Activated CD4-positive, alpha-beta T cell treated with anti-CD3 and anti-CD28 coated beads, Interleukin-2, amount 10 ng/mL, durations not matched to agents 7 days and 5 days (primary cell): ENCODE measurements at places on chromosomes 6 and 20. TPM values are rescaled to one million over a fixed set of nuclear protein-coding genes. Genes with fewer than 3 reads are reported as not detected.

The PRSS16 gene
- total RNA-seq, result 1.5 TPM

The PARD6B gene
- total RNA-seq, result 4.4 TPM

The DSE gene
- 4.2 TPM for total RNA-seq

The SLC22A16 gene
- not detected for total RNA-seq

The HTR1E gene
- total RNA-seq, result not detected

The GABBR1 gene
- 48.5 TPM for total RNA-seq

The ZC3H12D gene
- total RNA-seq, result 10.7 TPM

The FNDC11 gene
- total RNA-seq, result 0.15 TPM

The GJA10 gene
- total RNA-seq, result not detected

The DNMT3B gene
- 4.1 TPM for total RNA-seq

The RPL10A gene
- 1,499 TPM for total RNA-seq

The BYSL gene
- 29.3 TPM for total RNA-seq

The TINAG gene
- total RNA-seq, result not detected

GRCh38 chr6:52534966-52535390 lies 41.9 kb downstream of the TRAM2 start:
- DNase-seq, result peak; percentile 56

DNA sequence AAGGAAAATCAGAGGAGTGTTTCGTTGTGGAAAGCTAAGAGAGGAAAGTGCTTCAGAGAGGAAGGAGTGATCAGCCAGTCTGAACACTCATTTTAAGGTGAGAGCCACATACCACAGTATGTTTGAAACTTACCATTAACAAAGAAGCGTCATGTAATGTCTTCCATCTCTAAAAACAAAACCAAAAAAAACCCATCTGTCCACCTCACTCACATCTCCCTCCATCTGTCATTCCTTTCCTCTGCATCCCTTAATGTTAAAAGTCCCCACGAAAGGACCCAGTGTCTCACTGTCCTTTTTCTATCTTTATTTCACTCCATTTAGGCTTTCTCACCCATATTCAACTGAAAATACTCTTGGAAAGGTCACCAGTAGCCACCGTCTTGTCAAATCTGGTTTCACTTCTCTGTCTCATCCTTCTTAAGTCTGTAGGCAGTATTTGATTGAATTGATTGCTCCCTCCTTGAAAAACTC lies 59.4 kb upstream of the GNRH2 start:
- no peak for DNase-seq

GRCh38 chr6:40925341-40925740 lies 113.7 kb downstream of the UNC5CL start:
- DNase-seq, result no peak

DNA sequence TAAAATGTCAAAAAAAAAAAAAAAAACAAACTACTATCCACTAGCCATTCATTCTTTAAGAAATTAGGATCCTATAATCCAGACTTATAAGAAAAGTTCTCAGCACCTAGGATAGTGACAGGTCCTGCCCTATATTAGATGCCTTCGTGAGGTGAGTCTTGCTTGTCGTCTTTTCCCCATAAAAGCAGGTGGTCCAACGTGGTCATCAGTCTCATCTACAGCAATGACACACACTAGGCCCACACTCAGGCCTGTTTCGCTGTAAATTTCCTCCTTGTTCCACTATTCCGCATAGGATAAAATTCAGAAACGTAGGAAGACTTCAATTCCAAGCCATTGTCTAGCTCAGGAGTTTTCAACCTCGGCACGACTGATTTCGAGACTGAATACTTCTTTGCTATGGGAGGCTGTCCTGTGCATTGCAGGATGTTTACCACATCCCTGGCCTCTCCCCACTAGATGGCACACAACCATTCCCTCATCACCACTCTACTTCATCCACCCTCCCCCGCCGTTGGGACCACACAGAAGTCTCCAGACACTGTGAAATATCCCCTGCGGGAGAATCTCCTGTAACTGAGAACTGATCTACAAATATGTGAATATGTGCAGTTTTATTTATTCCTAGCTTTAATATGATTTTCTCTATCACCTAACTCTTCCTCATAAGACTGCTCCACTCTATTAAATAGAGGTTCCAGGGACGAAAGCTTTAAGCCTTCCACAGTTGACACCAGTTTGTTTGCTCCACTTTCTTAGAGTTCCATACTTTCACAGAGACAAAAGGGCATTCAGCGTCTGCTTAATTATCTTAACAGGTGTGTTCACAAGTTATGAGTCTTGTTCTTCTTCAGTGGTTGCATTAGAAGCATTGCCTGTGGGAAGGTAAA lies 346.3 kb downstream of the BMP2 start:
- DNase-seq, result no peak

DNA sequence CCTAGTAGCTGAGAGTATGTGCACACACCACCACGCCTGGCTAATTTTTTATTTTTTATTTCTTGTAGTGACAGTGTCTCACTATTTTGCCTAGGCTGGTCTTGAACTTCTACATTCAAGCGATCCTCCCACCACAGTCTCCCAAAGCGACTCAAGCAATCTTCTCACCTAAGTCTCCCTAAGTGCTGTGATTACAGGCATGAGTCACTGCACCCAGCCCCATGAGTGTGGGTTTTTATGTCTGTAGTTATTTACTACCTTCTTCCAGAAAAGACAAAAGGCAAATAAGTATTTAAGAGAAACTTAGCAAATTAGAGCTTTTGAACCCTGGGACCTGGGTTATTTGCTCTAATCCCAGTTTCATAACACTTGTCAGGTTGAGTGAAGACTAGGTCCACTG lies 92.3 kb upstream of the HCRTR2 start:
- no peak for DNase-seq

DNA sequence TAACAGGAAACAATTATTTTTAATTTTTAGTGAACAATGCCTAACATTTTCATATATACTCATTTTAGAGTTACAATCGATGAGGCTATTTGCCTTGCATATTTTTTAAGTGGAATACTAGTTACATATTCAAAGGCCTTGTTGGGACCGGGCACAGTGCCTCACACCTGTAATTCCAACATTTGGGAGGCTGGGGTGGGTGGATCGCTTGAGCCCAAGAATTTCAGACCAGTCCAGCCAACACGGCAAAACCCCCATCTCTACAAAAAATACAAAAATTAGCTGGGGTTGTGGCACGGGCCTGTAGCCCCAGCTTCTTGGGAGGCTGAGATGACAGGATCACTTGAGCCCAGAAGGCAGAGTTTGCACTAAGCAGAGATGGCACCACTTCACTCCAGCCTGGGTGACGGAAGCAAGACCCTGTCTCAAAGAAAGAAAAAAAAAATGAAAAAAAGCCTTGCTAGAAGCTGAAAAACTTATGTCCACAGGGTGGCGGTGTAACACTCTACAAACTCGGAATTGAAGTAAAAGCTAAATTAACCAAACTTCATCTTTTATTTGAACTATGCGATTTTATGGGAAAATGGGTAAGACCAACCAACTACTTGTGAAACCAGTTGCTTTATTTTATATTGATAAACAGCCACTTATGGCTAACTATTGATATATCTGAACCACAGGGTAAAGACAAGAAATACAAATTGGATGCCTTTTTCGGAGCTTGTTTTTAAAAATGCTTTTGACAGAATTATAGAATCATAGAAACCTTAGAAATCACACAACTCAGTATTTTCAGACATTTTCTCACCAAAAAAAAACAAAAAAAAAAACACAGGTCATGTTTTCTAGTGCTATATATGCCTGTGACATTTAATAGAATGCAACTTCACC lies 24.1 kb upstream of the ROS1 start:
- DNase-seq, result peak; percentile 69

- no peak for DNase-seq
Measured at GRCh38 chr6:125367036-125367782, 65.4 kb upstream of the HDDC2 start.

GRCh38 chr6:38337819-38338465 lies 301.8 kb downstream of the BTBD9 start:
- no peak for DNase-seq

GRCh38 chr6:157715728-157716164 lies 107.3 kb upstream of the SNX9 start:
- no peak for DNase-seq

GRCh38 chr20:59772931-59773913 lies 160.2 kb downstream of the SYCP2 start:
- no peak for DNase-seq

- DNase-seq, result no peak
Measured at GRCh38 chr6:142881761-142882160, 63.2 kb downstream of the HIVEP2 start.

GRCh38 chr6:139395891-139396301 lies 21.4 kb upstream of the CITED2 start:
- no peak for DNase-seq

GRCh38 chr6:113971741-113972140 lies 793 bp upstream of the HDAC2 start:
- DNase-seq, result no peak

- no peak for DNase-seq
Measured at GRCh38 chr20:17665756-17666155, 16.3 kb downstream of the RRBP1 start.

DNA sequence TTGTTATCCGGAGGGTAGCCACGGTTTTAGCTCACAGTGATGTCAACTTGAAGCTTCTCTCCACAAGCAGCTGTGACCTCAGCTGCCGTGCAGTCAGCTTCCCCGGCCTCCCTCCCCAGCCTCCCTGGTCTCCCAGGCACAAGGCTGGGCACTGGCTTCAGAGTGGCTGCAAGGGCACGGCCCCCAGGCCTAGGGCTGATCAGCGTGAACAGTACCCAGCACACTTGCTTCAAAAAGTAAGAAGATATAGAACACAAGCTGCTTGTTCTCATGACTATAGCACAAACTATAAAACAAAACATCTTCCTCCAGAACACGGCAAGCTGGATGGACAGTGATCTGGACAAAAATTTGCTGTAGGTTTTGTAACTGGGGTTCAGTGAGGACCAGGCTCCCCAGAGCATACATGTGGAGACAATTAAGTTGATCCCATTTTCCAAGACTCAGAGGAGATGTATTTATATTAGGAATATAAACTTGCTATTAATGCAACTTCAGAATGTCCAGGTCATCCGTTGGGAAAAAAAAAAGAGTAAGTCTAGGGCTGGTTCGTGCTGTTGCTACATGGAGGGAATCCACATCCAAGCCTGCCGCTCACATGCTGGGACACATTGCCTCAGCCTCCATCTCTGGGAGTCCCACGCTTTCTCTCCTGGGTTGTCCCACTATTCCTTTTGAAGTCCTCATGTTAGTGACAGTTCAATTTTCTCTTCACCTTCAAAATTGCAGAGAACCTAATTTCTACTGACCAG lies 199.4 kb upstream of the THBS2 start:
- no peak for DNase-seq

- no peak for DNase-seq
Measured at GRCh38 chr6:105270511-105270910, 90.7 kb upstream of the POPDC3 start.

DNA sequence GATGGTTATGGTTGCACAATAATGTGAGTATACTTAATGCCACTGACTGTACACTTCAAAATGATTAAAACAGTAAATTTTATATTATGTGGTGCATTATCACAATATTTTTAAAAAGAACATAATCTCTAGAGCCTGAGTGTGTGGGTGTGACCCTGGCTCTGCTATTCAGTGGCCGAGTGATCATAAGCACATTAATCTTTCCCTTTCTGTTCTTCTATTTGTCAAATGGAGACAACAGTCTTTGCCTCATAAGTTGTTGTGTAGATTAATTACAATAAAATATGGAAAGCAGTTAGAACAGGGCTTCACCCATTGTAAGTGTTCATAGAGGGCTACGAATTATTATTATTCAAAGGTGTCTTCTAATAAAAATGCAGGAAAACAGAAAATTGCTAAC lies 548.6 kb downstream of the HTR1B start:
- DNase-seq, result no peak

- DNase-seq, result no peak
Measured at GRCh38 chr6:3617681-3618311, 133.7 kb downstream of the PXDC1 start.

DNA sequence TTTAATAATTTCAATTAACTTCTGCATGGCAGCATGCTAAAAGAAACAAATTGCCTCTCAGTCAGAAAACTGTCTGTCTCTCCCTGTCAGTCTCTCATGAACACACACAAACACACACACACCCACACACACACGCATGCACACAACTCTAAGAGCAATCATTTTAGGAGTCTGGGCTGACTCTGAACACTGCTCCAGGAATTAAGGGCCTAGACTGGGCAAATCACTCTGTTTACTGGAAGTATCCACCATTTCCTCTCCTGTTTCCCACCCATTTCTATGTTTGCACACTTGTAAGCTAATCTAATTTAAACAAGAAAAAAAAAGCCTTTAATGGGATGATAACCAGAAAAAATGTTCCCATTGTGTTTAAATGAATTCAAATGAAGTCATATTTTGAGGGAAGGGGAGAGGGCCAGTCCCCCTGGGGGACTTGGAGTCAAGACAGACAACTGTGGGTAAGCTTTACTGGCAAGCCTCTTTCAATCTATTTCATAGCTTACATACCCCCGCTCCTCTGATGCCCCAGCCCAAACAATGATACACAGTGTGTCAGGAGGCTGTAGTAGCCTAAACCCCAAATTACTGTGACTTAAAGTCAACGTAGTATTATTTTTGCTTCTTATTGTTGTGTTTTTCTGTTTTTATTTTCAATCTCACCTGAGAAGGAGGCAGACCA lies 447.8 kb upstream of the FLRT3 start:
- no peak for DNase-seq

DNA sequence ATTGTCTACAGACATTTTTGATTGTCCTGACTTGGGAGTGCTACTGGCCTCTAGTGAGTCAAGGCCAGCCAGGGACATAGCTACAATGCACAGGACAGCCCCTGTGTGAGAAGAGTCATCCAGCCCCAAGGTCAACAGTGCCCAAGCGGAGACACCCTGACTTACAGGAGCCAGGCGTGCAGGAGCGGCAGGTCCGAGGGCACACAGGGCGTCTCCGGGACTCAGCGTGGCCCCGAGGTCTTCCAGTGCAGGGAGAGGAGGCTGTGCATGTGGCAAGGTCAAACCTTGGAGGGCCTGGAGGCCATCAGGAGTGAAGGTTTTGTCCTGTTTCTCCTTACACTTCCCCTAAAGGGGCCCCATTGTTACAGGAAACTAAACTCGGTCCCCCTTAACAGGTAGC lies 41.3 kb upstream of the QKI start:
- no peak for DNase-seq

DNA sequence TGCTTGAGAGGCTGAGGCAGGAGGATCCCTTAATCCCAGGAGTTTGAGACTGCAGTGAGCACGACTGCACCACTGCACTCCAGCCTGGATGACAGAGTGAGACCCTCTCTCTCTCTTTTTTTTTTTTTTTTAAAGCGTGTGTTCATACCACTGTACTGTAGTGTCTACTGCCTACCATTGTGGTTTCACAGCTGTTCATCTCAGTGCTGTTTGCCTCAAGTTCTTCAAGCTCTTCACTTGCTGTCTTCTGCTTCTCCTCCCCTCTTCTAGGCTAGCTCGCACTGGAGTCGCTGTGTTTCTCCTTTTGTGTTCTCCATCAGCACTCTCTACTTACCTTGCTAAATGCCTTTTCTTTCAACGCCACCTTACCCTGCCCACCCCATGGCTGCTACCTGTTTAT lies 7.4 kb downstream of the FOXO3 start:
- DNase-seq, result no peak

- DNase-seq, result peak; percentile 53
Measured at GRCh38 chr6:29887330-29887818, 55.0 kb upstream of the HLA-A start.
